Left hindlimb (tissue), 1 donor: ENCODE measurements at places on chromosomes 13 and 19.

GRCh38 chr13:111623208-111623607, 302.8 kb downstream of the TEX29 start:
- no peak for DNase-seq

DNA sequence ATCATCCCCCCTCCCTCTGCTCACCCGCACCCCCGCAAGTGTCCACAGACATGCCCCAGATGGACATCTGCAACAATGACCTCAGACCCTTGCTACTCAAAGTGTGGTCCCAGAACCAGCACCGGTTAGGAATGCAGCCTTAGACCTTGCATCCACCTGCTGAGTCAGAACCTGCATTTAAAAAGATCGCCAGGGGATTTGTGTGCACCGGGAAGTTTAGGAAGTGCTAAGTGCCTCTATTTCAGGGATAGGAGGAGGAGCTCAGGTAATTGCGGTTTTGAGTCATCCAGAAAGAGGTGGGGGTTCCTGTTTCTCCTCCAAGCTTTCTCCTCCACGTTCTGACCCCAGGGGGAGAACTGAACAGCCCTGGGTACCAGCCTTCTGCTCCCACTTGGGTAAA, 46.2 kb downstream of the CACNA1A start:
- no peak for DNase-seq

DNA sequence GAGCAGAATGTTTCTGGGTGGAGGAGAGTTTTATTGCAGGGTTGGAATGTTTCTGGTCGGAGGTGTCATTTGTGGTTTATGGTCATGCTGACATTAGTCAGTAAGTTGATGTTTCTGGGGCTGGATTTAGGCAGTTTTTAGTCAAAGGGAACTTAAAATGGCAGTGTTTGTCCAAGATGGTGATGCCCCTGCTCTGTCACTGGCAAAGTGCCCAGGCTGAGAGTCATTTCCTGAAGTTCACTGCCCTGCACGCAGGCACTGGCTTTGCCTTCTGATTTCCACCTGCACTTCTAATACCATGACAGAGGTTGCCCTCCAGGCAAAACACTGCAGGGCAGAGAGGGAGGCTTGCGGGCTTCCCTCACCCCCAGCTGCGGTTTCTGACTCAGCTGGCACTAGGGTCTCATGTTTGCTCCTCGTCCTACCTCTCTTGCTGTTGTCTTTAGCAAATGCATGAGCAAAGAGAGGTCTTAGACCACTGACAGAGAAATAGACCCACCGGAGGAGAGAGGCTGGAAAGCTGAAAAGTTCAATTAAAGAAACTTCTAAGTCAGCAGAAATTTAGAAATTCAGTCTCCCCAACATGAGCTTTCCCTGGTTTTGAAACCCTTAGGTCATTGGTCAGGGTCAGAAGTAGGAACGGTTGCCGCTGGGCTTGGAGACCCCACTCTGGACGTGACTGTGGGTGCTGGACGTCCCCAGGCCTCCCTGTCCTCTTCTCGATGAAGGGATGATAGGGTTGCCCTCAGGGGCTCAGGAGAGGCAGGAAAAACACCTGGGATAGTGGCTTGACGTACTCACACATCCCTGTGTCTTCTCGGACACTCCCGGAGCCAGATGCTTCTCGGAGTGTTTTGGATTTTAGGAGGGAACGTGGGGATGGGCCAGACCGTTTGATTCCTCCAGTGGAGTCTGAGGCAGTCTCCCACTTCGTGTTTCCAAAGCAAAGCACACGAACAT, 26.3 kb downstream of the TMEM255B start:
- no peak for DNase-seq

GRCh38 chr13:113159701-113160100, 1.3 kb downstream of the PROZ start:
- DNase-seq = no peak
